Endothelial cell of coronary artery (primary cell): ENCODE measurements at places on chromosomes 7 and 10. TPM values are rescaled to one million over a fixed set of nuclear protein-coding genes. Genes with fewer than 3 reads are reported as not detected.

Gene FAM24B
- total RNA-seq, result 6.6 and 9.7 TPM in 2 replicates

Gene CPA2
- not detected in 2 replicates for total RNA-seq

Gene HERPUD2
- total RNA-seq, result 19.3 and 21.2 TPM in 2 replicates

Gene C10orf62
- total RNA-seq, result not detected in 2 replicates

Gene TBRG4
- 64.0 and 66.8 TPM in 2 replicates for total RNA-seq

Gene ZWINT
- 16.9 and 57.6 TPM in 2 replicates for total RNA-seq

Gene OR13A1
- total RNA-seq, result not detected in 2 replicates

Gene ANKRD30A
- not detected in 2 replicates for total RNA-seq

Gene PAPOLB
- under 0.01 and 0.09 TPM in 2 replicates for total RNA-seq

Gene GPR85
- total RNA-seq, result 0.19 and 2.8 TPM in 2 replicates

Gene EPHA1
- 0.18 TPM in 1 of 2 replicates, not detected in the other for total RNA-seq

Gene ADAM12
- total RNA-seq, result 1.3 and 4.2 TPM in 2 replicates

Gene ATRNL1
- 0.09 and 0.47 TPM in 2 replicates for total RNA-seq

Gene NAT16
- total RNA-seq, result not detected in 2 replicates

Gene DPP6
- not detected in 2 replicates for total RNA-seq

Gene GDF2
- total RNA-seq, result not detected in 2 replicates

Gene CUX1
- total RNA-seq, result 22.0 and 45.4 TPM in 2 replicates

Gene PGAM2
- not detected in 2 replicates for total RNA-seq

Gene SPDYE11
- total RNA-seq, result not detected in 2 replicates

Gene ASB15
- total RNA-seq, result not detected in 2 replicates

Gene EGFR
- 1.5 and 7.5 TPM in 2 replicates for total RNA-seq

Gene A1CF
- not detected in 2 replicates for total RNA-seq

Gene RSU1
- total RNA-seq, result 44.2 and 52.6 TPM in 2 replicates

Gene TRIM74
- total RNA-seq, result 0.19 TPM in 1 of 2 replicates, not detected in the other

Gene ZNF438
- 4.2 and 5.0 TPM in 2 replicates for total RNA-seq

Gene MSMB
- 0.27 TPM in 1 of 2 replicates, not detected in the other for total RNA-seq

Gene C7orf57
- total RNA-seq, result 0.09 TPM in 1 of 2 replicates, not detected in the other

Gene DNAJB6
- 109 and 120 TPM in 2 replicates for total RNA-seq

Gene THNSL1
- 2.9 and 3.3 TPM in 2 replicates for total RNA-seq

Gene TUBAL3
- 0.18 and 0.19 TPM in 2 replicates for total RNA-seq

Gene OR9A2
- total RNA-seq, result not detected in 2 replicates

Gene WDR11
- 64.5 and 82.9 TPM in 2 replicates for total RNA-seq

Gene PNLIPRP3
- not detected in 2 replicates for total RNA-seq

Gene TMEM139
- total RNA-seq, result not detected in 2 replicates

Gene ACBD7
- total RNA-seq, result 1.4 and 1.9 TPM in 2 replicates

Gene AKR1C3
- total RNA-seq, result 40.1 and 53.4 TPM in 2 replicates

Gene CXCL12
- total RNA-seq, result 1.4 and 34.2 TPM in 2 replicates

Gene EVX1
- total RNA-seq, result not detected in 2 replicates
